ELR (cell line): ENCODE measurements at places on chromosomes 7 and 10.

- DNase-seq, result no peak
Observed at GRCh38 chr7:131517218-131517923, 39.1 kb downstream of the PODXL start.

DNA sequence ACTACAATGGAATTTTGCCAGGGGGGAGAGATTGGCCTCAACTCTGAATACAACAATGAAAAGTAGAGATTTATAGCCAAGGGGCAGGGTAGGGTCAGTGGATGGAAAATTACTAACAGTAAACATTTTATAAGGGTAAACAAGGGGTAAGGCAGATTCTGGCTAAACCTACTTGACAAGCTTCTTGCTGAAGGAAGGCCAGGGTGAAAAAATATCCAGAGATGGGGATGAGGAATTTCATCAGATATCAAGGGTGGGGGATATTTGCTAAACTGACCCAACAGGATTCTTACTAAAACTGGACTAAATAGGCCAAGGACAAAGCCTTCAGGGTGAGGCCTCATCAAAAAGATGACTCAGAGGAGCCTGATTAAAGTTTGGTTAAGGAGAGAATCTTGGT, 156.3 kb downstream of the RTKN2 start:
- DNase-seq, result peak; percentile 27

DNA sequence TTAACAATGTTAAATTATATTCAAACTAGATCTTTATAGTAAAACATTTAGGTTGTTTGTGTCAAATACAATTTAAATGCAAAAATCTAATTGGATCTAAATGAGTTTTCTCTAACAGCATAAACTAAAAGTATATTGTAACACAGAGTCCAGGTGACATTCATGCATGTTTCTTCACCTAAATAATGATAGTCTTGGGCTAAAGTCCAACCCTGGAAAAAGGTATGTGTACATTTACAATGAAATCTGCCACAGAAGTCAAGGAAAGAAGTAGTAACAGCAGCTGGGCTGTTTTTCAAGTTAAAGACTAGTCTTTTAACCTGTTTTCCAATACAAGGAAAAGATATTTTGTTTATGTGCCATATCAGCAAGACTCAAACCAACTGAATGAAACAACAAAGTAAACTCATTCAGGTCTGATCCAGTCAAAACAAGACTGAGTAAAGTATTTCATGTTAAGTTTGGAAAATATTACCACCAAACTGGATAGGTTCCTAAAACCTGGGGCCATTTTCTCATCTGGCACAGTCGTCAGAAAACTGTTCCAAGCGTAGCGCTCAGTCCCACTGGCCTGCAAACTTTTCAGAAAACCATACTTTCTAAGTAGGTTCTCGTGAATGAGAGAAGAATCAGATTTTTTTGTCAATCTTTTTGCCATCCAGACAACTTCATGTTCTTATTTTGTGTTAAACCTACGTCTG, 349.2 kb downstream of the HGF start:
- DNase-seq, result no peak

- DNase-seq, result no peak
Observed at GRCh38 chr7:115951547-115951946, 79.0 kb downstream of the TFEC start.

DNA sequence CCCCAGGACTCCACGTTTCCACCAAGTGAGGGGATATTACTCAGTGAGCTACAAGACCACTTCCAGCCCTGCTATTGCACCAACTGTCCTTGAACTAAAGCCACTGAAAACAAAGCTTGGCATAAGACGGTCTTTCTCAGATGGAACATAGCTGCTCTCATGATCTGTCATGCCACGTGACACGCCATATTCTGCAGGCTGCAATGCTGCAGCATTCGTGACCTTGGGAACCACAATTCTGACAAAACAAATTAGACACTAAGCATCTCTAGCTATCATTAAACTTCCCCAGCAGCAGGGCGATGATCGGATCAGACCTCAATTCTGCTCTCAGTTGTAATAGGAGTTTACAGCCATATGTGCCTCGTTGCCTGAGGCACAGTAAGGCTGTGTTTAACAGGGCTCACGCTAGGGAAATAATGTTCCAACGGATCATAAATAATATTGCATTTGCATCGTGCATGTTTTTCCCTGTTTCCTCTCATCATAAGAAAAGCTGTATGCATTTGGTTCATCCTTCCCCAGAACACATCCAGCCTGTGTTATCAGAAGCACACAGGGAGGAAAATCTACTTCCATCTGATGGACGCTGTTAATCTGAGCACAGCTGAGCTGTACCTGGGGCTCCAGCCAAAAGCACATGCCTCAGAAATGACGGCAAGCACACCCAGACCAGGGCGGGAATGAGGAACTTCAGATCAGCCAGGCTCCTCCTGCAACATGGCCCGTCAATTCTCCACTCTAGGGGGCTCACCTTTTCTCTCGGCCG, 38.6 kb upstream of the CNPY1 start:
- peak; percentile 26 for DNase-seq

DNA sequence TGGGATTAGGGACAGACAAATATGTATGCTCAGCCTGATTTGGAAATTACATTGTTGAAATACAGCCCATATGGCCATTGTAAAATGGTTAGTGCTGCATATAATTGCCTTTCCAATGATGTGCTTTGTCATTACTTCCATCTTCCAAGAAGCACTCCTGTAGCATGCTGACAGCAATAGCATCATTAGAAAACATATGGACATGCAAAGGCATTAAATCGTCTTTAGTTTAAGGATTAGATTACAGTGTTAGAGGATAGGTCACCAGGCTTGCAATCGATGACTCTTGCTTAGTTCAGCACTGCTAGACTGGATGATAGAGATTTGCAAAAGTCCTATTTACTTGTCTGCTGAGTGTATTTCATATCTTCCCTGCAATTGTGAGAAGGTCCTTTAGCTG, 17.4 kb downstream of the AUTS2 start:
- DNase-seq, result no peak

DNA sequence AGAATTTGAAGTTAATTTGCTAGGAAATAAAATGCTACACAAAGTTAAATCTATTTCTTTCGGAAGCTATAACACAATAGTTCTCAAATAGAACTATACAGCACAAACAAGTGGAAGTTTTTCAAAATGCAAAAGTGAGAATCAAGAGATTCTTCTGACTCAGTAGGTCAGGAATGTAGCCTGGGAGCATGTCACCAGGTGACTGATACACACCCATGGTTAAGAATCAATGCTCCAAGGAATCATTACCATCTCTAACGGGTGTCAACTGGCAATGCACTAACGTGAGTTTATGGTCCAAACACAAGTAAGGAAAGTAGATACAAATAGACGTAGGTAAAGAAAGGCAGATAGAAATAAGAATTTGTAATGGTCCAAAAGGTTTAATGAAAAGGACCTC, 170.5 kb downstream of the SRPK2 start:
- peak; percentile 63 for DNase-seq
